Endodermal cell (in vitro differentiated cells): ENCODE measurements at places on chromosomes 1 and 21. TPM values are rescaled to one million over a fixed set of nuclear protein-coding genes. Genes with fewer than 3 reads are reported as not detected.

DNA sequence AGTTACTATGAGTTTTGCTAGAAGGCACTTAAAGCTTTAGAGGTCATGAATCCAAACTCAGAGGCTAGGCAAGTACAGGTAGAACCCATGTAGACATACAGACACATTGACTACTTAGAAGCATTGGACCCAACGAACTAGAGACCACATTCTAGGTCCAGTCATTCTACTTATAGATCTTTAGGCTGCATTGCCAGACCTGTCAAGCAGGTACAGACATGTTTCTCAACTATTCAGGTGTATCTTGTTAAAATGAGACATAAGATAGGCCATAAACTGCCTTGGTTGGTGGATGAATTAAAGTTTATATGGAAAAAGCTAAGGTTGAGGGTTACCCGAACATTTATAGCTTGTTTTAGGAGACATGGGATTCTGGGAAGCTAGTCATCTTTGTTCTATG, 6.5 kb downstream of the ZP4 start:
- no peak for DNase-seq
- H3K27me3 ChIP-seq, result no peaks in the 10 kb centered on the region
- no peak overlapping the region for H3K4me3 ChIP-seq
- H3K27ac ChIP-seq, result no peak overlapping the region
- H3K4me1 ChIP-seq, result no peaks in the 10 kb centered on the region

DNA sequence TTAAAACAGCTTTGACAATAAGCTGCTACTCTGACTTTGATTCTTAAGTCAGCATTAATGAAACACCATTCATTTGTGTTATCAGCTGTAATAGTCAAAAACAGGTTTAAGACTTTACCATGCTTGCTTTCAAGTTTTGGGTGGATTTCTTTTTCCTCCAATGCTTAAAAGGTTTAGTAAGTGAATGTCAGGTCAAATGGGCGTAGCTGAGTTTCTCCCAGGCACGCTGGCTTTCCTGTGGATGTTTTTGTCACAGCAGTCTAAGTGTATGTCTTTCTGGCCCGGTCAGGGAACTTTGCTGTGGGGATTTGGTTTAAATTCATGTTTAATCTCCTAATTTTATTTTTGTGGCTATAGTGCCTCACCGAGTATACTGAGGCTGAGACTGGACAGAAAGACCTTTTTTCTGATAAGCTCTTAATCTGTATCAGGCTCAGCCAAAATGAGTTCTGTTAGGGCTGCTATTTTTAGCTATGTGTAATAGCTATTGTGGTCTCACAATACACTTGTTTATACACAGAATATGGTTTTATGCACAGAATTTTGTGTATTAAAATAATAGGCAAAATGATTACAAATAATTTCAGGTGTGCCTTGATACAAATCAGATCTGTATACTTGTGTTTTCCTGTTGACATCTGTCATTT, 292.8 kb downstream of the DISC1 start:
- H3K4me1 ChIP-seq, result peaks cover 14% of the 10 kb centered on the region
- H3K27ac ChIP-seq, result no peak overlapping the region
- no peak for DNase-seq
- no peak overlapping the region for H3K4me3 ChIP-seq
- H3K36me3 ChIP-seq, result no peaks in the 10 kb centered on the region

- no peaks in the 10 kb centered on the region for H3K36me3 ChIP-seq
- H3K27me3 ChIP-seq, result no peaks in the 10 kb centered on the region
- H3K4me3 ChIP-seq, result no peak overlapping the region
These were observed 71.6 kb upstream of the SOX13 start for GRCh38 chr1:204001166-204001901.

GRCh38 chr1:38068220-38068979, 21.8 kb upstream of the POU3F1 start:
- H3K4me1 ChIP-seq, result no peaks in the 10 kb centered on the region
- no peak overlapping the region for H3K27ac ChIP-seq
- H3K4me3 ChIP-seq, result no peak overlapping the region

DNA sequence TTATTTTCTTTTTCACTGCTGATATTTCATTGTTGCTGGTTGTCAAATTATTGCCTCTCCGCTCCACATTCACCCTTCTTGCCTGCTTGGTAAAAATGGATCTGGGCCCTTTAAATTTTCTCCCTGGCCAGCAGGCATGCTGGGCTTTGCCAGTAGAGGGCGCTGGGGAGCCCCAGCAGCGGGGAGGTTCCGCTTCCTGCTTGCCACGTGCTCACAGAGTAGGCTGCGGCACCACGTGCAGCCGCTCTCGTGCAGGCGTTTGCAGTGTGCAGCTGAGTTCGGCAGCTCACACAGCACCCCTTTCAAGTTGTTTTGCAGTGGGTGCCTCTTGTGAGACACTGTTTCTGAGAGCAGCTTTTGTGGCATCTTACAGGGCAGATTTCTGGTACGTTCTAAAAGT, at the start of gene ACTL8:
TSS of gene ACTL8 (plus strand) at position 214 of the 400 bp plus-strand sequence. CDS start 67,676 bp downstream, outside the sequence.
- H3K27ac ChIP-seq, result no peak within 1 kb of the TSS
- H3K36me3 ChIP-seq, result no peaks in the 10 kb centered on the region
- no peak within 1 kb of the TSS for H3K4me3 ChIP-seq
- no peaks in the 10 kb centered on the region for H3K27me3 ChIP-seq
- no peak for DNase-seq
- no peaks in the 10 kb centered on the region for H3K4me1 ChIP-seq

GRCh38 chr1:231686384-231686783, 59.8 kb downstream of the DISC1 start:
- no peaks in the 10 kb centered on the region for H3K27me3 ChIP-seq
- no peak overlapping the region for H3K4me3 ChIP-seq
- DNase-seq, result no peak
- no peaks in the 10 kb centered on the region for H3K36me3 ChIP-seq
- peaks cover 7% of the 10 kb centered on the region for H3K4me1 ChIP-seq
- no peak overlapping the region for H3K27ac ChIP-seq

DNA sequence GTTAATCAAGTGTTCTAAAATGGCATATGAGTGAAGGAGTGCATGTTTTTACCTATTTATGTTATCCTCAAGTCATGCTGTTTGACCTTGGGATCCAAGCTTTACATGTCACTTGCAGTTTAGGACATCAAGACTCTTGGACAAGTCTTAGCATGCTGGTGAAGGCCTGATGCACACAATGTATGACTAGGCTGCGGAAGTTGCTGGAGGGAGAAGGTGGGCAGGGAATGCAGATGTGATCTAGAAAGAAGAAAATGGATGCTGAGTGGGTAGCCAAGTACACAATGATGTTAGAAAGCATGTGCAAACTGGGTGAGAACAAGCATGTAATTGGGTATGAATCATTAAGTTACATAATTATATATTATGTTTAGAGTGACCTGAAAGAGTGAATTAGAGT, 301.8 kb downstream of the BRINP2 start:
- H3K36me3 ChIP-seq, result no peaks in the 10 kb centered on the region
- DNase-seq, result no peak
- H3K4me3 ChIP-seq, result no peak overlapping the region
- no peaks in the 10 kb centered on the region for H3K4me1 ChIP-seq
- no peak overlapping the region for H3K27ac ChIP-seq
- no peaks in the 10 kb centered on the region for H3K27me3 ChIP-seq

- H3K27me3 ChIP-seq, result no peaks in the 10 kb centered on the region
- no peaks in the 10 kb centered on the region for H3K36me3 ChIP-seq
- no peak for DNase-seq
- H3K4me1 ChIP-seq, result peaks cover 8% of the 10 kb centered on the region
These were observed 77.6 kb downstream of the MORN1 start for GRCh38 chr1:2313651-2314261.

DNA sequence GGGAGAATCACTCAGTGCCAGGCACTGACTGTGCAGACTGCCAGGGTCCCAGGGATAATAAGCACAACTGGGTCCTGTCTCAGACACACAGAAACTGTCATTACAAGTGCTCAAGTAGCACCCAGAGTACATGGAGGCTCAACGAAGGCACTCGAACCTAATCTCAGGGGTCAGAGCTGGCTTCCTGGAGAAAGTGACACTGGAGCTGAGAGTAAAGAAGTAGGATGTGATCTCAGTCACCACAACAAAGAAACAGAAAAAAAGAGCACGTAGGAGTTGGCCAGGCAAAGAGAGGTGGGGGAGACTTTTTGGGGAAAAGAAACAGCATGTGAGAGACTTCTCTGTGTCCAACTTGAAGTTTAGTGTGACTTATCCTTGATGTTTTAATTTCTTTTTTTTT, 1.3 kb downstream of the CATSPER4 start:
- H3K27ac ChIP-seq, result no peak overlapping the region
- no peak overlapping the region for H3K4me3 ChIP-seq
- H3K27me3 ChIP-seq, result no peaks in the 10 kb centered on the region
- H3K4me1 ChIP-seq, result no peaks in the 10 kb centered on the region
- peaks cover 5% of the 10 kb centered on the region for H3K36me3 ChIP-seq
- no peak for DNase-seq

Gene CYYR1
- 11.3 to 16.8 TPM (median 13.8 TPM) in 3 replicates for total RNA-seq

DNA sequence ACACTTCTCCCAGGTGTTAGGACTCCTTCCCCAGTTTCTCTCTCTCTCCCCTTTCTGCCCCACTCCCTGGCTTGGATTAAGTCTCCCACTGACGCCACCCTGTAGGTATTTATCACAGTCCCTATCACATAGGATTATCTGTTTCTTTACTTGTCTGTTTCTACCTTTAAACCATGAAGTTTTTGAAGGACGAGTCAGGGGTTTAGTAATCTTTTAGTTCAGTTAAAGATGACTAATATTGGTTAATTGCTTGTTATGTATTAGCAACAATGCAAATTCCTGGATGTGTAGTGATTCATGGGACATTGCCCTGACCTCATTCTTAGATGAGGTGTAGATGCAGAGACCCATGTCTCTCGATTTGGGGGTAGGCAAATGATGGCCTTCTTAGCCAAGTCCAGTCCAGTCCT, 6.4 kb downstream of the LAMC1 start:
- peaks cover 26% of the 10 kb centered on the region for H3K4me1 ChIP-seq
- H3K27ac ChIP-seq, result no peak overlapping the region
- DNase-seq, result no peak
- no peak overlapping the region for H3K4me3 ChIP-seq
- H3K36me3 ChIP-seq, result no peaks in the 10 kb centered on the region

GRCh38 chr1:82171955-82172354, 371.2 kb downstream of the ADGRL2 start:
- H3K27me3 ChIP-seq, result no peaks in the 10 kb centered on the region
- DNase-seq, result no peak
- no peak overlapping the region for H3K27ac ChIP-seq
- H3K4me3 ChIP-seq, result no peak overlapping the region
- no peaks in the 10 kb centered on the region for H3K36me3 ChIP-seq

DNA sequence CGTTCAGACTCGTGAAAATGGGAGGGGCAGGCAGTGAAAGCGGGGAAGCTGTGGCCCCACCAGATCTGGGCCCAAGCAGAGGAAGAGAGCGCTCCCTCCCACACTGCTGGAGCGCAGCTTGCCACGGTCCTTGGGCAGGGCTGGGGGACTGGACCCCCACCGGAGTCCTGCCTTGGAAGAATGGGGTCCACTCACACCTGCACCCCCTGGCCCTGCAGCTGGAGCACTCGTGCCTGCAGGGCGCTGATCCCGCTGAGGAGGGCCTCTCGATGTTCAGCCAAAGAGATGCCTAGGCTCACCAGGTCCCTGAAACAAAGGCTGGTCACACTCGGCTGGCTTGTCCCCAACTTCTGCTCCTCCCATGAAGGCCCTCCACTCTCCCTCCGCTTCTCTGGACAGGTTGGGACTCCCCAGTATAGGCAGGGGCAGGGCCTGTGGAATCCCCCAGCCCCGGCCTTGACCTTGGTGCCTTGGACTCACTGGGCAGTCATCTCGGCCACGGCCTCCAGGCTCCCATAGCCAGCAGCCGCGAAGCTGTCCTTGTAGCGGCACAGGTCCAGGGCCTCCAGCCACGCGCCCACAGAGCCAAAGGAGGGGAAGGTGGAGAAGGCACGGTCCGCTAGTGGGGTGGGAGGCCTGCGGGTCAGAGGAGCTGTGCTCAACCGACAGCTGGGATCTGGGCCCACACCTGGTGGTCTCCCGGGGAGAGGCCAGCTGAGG, 26.0 kb downstream of the CDCA8 start:
- H3K27me3 ChIP-seq, result no peaks in the 10 kb centered on the region
- no peak for DNase-seq
- H3K4me1 ChIP-seq, result no peaks in the 10 kb centered on the region
- H3K4me3 ChIP-seq, result no peak overlapping the region
- H3K27ac ChIP-seq, result no peak overlapping the region

Gene FCRL6
- not detected in 3 replicates for total RNA-seq

Gene GSTM5
- total RNA-seq, result 0.13 to 0.75 TPM (median 0.23 TPM) in 3 replicates

DNA sequence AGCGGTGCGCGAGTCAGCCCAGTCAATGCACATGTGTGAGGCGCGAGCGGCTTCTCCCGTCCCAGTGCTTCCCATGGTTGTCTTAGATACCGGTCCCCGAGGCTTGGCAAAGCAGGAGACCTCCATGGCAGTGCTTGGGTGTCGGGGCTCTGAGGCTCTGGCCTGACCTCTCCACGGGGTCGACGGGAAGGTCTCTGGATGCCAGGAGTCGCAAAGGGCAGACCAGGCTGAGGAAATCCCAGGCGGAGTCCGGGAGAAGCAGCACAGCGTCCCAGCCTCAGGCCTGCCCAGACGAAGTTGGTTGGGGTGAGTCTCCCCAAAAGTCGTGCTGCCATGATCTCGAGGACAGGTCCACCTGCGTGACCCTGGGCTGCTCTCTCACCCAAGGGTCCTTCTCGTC, 3881.6 kb downstream of the SRGAP2C start:
- H3K27me3 ChIP-seq, result no peaks in the 10 kb centered on the region
- no peak for DNase-seq
- no peak overlapping the region for H3K27ac ChIP-seq
- H3K36me3 ChIP-seq, result no peaks in the 10 kb centered on the region
